ENCODE measurements at places on chromosomes 6 and 20. TPM values are rescaled to one million over a fixed set of nuclear protein-coding genes. Genes with fewer than 3 reads are reported as not detected.

NTSR1 gene
- polyA plus RNA-seq, result 0.40 TPM

CD40 gene
- 26.1 TPM for polyA plus RNA-seq

CLPSL1 gene
- not detected for polyA plus RNA-seq

RAET1E gene
- not detected for polyA plus RNA-seq

RBM24 gene
- not detected for polyA plus RNA-seq

SAMD5 gene
- not detected for polyA plus RNA-seq

TFAP2A gene
- not detected for polyA plus RNA-seq

SIRPB1 gene
- 137 TPM for polyA plus RNA-seq

LPA gene
- polyA plus RNA-seq, result not detected

POU5F1 gene
- polyA plus RNA-seq, result 0.39 TPM

SNAP25 gene
- not detected for polyA plus RNA-seq

NFS1 gene
- polyA plus RNA-seq, result 19.2 TPM

DNA sequence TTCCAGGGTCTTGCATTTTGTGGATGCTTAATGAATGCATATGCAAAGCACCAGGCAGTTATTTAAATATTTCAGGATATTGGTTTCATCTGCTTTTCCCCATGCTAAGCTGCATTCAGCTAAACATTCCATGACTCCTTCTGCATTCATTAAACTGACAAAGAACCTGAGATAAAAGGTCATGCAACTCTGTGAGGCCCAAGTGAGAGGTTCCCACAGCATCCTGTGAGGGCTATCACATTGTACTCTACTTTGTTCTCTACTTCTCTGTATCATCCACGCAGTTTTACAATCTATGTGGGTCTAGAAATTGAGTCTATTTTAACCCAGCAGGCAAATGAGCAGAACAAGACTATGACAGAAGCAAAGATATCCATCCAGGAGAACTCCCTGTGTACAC, 86.4 kb upstream of the PRSS16 start:
- H3K4me1 ChIP-seq, result peaks cover 26% of the 10 kb centered on the region
- no peak overlapping the region for H3K27ac ChIP-seq
- no peaks in the 10 kb centered on the region for H3K27me3 ChIP-seq
- H3K4me3 ChIP-seq, result no peak overlapping the region
- no peak for DNase-seq
- H3K36me3 ChIP-seq, result no peaks in the 10 kb centered on the region

GRCh38 chr6:140269591-140270165, 895.2 kb upstream of the CITED2 start:
- no peaks in the 10 kb centered on the region for H3K4me1 ChIP-seq
- no peaks in the 10 kb centered on the region for H3K27me3 ChIP-seq
- no peak overlapping the region for H3K27ac ChIP-seq
- H3K36me3 ChIP-seq, result no peaks in the 10 kb centered on the region
- no peak for DNase-seq

GRCh38 chr20:17875106-17875980, 93.3 kb downstream of the SNX5 start:
- no peak overlapping the region for H3K27ac ChIP-seq
- H3K4me3 ChIP-seq, result no peak overlapping the region
- no peak for DNase-seq
- no peaks in the 10 kb centered on the region for H3K4me1 ChIP-seq
- no peaks in the 10 kb centered on the region for H3K36me3 ChIP-seq
- H3K27me3 ChIP-seq, result no peaks in the 10 kb centered on the region

DNA sequence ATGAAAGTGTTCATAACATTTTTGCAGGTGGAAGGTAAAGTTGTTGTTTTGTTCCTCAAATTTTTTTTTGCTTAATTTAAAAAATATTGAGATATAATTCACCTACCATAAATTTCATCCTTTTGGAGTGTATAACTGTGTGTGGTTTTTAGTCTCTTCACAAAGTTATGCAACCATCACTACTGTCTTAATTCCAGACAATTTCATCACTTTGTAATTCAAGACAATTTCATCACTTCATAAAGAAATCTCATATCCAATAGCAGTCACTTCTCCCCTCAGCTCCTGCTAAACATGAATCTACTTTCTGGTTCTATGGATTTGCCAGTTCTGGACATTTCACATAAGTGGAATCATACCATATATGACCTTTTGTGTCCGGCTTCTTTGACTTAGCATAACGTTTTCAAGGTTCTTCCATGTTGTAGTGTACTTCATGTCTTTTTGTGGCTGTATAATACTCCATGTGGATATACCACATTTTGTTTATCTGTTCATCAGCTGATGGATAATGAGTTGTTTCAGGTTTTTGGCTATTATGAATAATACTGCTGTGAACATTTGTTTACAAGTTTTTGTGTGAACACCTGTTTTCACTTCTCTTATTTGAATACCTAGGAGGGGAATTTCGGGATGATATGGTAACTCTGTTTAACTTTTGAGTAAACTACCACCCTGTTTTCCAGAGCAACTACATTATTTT, 18.8 kb downstream of the ZFAND3 start:
- H3K4me1 ChIP-seq, result peaks cover 42% of the 10 kb centered on the region
- H3K27me3 ChIP-seq, result no peaks in the 10 kb centered on the region
- DNase-seq, result peak; percentile 19

GRCh38 chr20:63454731-63455567, 17.5 kb downstream of the KCNQ2 start:
- H3K4me1 ChIP-seq, result no peaks in the 10 kb centered on the region
- H3K36me3 ChIP-seq, result no peaks in the 10 kb centered on the region

DNA sequence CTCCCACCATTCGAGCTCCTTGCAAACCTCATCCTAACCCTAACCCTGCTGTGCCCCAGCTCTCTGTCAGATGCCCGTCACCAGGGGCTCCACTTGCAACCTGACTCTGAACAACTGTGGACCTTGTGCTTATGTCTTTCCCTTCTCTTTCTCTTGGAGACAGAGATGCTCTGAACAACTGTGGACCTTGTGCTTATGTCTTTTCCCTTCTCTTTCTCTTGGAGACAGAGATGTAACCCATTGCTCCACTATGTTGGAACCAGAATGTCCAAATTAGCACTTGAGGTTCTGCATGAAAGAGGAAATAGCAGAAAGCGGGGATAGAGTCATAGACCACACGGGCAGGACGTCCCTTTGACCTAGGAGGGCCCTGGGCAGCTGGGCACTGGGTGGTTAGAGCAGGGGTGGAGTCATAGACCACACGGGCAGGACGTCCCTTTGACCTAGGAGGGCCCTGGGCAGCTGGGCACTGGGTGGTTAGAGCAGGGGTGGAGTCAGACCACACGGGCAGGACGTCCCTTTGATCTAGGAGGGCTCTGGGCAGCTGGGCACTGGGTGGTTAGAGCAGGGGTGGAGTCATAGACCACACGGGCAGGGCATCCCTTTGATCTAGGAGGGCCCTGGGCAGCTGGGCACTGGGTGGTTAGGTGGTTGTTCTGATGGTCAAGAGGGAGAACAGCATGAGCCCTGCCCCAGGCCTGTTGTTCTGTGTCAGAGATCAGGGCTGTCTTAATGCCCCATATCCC, 22.2 kb downstream of the PCMTD2 start:
- H3K4me1 ChIP-seq, result no peaks in the 10 kb centered on the region
- H3K27ac ChIP-seq, result no peak overlapping the region
- H3K27me3 ChIP-seq, result no peaks in the 10 kb centered on the region
- H3K4me3 ChIP-seq, result no peak overlapping the region
- no peak for DNase-seq

Data from CD14-positive monocyte (primary cell).